Thoracic aorta (tissue), 2 donors: ENCODE measurements at places on chromosomes 4 and X. TPM values are rescaled to one million over a fixed set of nuclear protein-coding genes. Genes with fewer than 3 reads are reported as not detected.

- no peak overlapping the region for H3K4me3 ChIP-seq
- DNase-seq = no peak
- H3K27ac ChIP-seq = no peak overlapping the region
- no peaks in the 10 kb centered on the region for H3K36me3 ChIP-seq
- no peaks in the 10 kb centered on the region for H3K27me3 ChIP-seq
These were observed 111.2 kb downstream of the PPP3CA start for GRCh38 chr4:101236097-101236496.

- H3K4me3 ChIP-seq = no peak overlapping the region
- no peaks in the 10 kb centered on the region for H3K4me1 ChIP-seq
- no peaks in the 10 kb centered on the region for H3K27me3 ChIP-seq
- no peak overlapping the region for H3K27ac ChIP-seq
These were observed 2.9 kb downstream of the CXCL8 start for GRCh38 chr4:73743281-73743680.

IL21 gene
- not detected for total RNA-seq

SSX4 gene
- total RNA-seq = not detected

DNA sequence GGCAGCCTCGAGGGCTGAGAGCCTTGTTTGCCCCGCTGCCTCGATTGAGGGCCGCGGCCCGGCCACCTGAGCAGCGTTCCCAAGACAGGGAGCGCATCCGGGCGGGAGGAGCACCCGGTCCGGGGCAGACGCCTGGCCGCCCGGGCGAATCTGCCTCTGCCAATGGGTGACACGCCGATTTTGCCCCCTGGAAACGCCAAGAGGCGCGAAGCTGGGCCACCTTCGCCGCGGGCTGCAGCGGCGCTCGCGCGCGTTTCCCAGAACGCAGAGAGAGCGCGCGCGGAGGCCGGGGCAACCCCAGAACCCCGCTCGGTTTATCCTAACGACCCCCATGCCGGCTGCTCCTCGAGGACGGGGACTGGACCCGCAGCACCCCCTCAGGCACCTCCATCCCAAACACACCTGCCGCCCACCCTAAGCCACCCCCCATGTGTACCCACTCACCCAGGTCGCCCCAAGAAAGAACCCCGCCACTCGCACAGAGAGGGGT lies 575 bp downstream of the MAP7D2 start:
- DNase-seq = no peak
- no peaks in the 10 kb centered on the region for H3K27me3 ChIP-seq
- no peaks in the 10 kb centered on the region for H3K4me1 ChIP-seq
- no peaks in the 10 kb centered on the region for H3K36me3 ChIP-seq
- H3K27ac ChIP-seq = no peak overlapping the region

TCEANC gene
- 2.6 TPM for total RNA-seq

TCEAL6 gene
- not detected for total RNA-seq

GRCh38 chrX:17527135-17527701 lies 152.2 kb downstream of the NHS start:
- H3K27me3 ChIP-seq = no peaks in the 10 kb centered on the region
- peak overlapping the region; percentile 20 for H3K4me3 ChIP-seq
- H3K27ac ChIP-seq = no peak overlapping the region
- DNase-seq = no peak
- peaks cover 7% of the 10 kb centered on the region for H3K4me1 ChIP-seq

CXCL1 gene
- total RNA-seq = 8.7 TPM

GRCh38 chr4:74567981-74568380 lies 123.0 kb downstream of the AREG start:
- no peak overlapping the region for H3K4me3 ChIP-seq
- H3K27ac ChIP-seq = no peak overlapping the region
- no peaks in the 10 kb centered on the region for H3K27me3 ChIP-seq

DNA sequence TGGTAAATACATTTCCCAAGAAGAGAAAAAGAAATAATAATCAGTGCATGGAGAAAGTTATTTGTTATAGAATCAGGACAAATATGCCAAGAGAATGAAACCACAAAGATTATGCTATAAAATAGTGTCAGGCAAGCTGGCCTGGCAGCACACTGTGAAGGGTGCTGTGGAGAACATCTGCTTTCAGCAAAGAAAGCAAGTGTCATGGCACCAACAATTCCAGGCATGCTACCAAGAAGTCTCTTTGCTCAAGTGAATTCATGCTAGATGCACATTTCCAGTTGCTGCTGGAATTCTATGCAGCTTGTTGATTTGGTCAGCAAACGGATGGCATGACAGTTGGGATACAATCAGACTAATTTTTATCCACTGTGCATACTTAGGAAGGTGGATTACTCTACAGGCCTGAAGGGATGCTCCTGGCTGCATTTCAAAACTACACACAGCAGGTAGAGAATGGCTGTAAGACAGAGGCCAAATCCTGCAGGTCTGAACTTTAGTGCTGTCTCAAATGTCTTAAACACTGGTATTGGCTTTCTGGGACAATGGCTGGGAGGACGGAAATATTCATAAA lies 154.6 kb upstream of the FAT1 start:
- no peak overlapping the region for H3K27ac ChIP-seq
- no peak for DNase-seq
- H3K27me3 ChIP-seq = no peaks in the 10 kb centered on the region
- H3K4me3 ChIP-seq = no peak overlapping the region
- H3K36me3 ChIP-seq = no peaks in the 10 kb centered on the region
- no peaks in the 10 kb centered on the region for H3K4me1 ChIP-seq

DCAF8L2 gene
- total RNA-seq = not detected

OTUD6A gene
- not detected for total RNA-seq

SUPT20HL1 gene
- not detected for total RNA-seq

GPRASP3 gene
- total RNA-seq = 7.0 TPM

DNA sequence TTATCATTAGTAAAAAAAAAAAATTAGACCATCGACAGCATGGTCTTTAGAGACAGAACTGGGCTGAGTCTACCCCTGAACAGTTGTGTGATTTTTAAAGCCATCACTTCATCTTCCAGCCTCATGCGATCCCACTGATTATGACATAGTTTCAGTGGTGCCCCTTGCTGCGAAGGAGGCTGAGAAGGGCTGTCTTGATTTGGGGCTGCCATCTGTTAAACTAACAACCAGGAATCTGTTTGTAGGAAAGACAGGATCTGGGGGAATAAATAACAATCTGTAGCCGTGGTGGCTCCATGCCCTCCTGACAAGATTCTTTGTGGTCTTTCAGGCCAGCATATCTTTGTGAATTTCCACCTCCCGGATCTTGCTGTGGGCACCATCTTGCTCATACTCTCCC lies 17.1 kb downstream of the SLC34A2 start:
- no peaks in the 10 kb centered on the region for H3K36me3 ChIP-seq
- no peaks in the 10 kb centered on the region for H3K27me3 ChIP-seq
- DNase-seq = no peak
- H3K4me3 ChIP-seq = no peak overlapping the region
- H3K4me1 ChIP-seq = no peaks in the 10 kb centered on the region

- H3K27me3 ChIP-seq = no peaks in the 10 kb centered on the region
- H3K4me1 ChIP-seq = no peaks in the 10 kb centered on the region
- no peak for DNase-seq
These were observed 344.4 kb downstream of the NR3C2 start for GRCh38 chr4:148097801-148098200.

LONRF3 gene
- total RNA-seq = 8.5 TPM

- H3K36me3 ChIP-seq = no peaks in the 10 kb centered on the region
- DNase-seq = no peak
- H3K4me3 ChIP-seq = no peak overlapping the region
- no peak overlapping the region for H3K27ac ChIP-seq
- peaks cover 19% of the 10 kb centered on the region for H3K4me1 ChIP-seq
- no peaks in the 10 kb centered on the region for H3K27me3 ChIP-seq
These were observed 51.6 kb downstream of the MAML3 start for GRCh38 chr4:140102421-140102820.

RENBP gene
- total RNA-seq = 11.2 TPM

DNA sequence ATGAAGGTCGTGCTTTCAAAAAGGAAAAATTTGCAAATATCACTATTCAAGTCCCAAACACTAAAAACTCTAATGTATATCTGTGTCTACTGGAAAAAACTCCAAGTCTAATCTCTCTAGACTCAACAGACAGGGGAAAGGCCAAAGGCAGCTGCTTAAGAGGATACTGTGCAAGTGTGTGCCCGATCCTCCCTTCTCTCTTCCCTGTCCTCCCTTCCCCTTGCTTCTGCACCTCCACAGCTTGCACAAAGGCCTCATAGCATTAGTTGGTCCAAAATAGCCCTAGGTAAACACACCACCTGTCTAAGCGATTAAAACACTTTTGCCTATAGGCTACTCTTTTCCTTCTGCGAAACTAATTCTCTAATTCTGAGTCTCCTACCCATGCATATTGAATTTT lies 10.6 kb downstream of the C4orf54 start:
- DNase-seq = no peak
- no peaks in the 10 kb centered on the region for H3K36me3 ChIP-seq
- H3K4me1 ChIP-seq = peaks cover 7% of the 10 kb centered on the region
- H3K4me3 ChIP-seq = no peak overlapping the region
- no peak overlapping the region for H3K27ac ChIP-seq

DNA sequence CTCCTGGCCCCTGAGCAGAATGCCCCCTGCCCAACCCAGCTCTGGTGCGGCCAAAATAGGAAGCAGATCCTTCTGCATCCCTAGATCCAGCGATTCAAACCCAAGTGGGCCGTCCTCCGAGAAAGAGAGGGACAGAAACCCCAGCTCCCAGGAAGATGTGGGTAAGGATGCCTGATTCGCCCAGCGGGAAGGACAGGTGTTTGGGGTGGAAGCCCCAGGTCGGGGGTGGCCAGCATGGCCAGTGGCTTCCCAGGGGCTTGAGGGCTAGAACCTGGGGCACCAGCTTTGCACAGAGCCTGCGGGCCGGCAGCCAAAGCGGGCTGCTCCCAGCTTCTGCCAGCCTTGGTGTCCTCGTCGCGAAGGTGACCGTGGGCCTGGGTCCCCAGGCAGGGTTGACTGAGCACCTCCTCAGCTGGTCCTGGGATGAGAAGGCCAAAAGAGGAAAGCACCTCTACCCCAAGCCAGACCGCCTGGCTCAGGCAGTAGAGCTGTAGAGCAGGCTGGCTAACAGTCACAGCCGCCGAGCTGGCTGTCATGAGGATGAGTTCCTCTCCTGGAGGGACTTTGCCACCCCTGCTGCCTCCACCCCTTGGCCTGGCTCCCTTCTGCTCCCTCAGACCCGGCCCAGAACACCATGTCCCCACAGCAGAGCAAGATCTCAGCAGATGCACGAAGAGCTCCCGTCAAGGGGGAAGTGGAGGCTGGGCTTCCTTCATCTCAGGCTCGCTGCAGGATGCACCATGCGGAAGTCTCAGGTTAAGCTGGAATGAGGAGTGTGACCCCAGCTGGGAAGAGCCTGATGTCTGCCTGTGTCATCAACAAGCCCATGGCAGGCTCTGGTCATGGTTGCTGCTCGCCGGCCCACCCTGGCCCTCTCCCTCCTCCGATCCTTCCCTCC lies 59.9 kb downstream of the CPZ start:
- no peaks in the 10 kb centered on the region for H3K27me3 ChIP-seq
- no peak overlapping the region for H3K27ac ChIP-seq
- H3K36me3 ChIP-seq = no peaks in the 10 kb centered on the region
- no peak for DNase-seq
- H3K4me1 ChIP-seq = no peaks in the 10 kb centered on the region
- no peak overlapping the region for H3K4me3 ChIP-seq

DNA sequence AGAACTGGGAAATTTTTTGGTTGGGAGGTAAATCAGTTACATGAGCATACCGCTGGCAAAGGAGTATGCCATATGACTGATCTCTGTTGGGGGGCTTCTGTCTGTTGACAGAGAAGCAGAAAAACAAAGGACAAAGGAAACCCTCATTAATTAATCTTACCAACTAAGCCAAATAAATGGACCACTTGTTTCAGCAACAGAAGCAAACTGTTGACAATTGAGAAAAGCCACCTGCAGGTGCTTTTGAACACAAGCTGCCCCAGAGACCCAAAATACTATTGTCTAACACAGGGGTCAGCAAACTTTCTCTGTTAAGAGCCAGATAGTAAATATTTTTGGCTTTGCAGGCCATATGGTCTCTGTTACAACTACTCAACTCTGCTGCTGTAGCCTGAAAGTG lies 7.0 kb upstream of the FRYL start:
- no peak overlapping the region for H3K27ac ChIP-seq
- no peak overlapping the region for H3K4me3 ChIP-seq
- H3K36me3 ChIP-seq = no peaks in the 10 kb centered on the region
- H3K27me3 ChIP-seq = no peaks in the 10 kb centered on the region
- DNase-seq = no peak
- H3K4me1 ChIP-seq = peaks cover 6% of the 10 kb centered on the region

MAGEA8 gene
- not detected for total RNA-seq

GRCh38 chr4:924107-925096 lies 7.7 kb downstream of the GAK start:
- no peak overlapping the region for H3K27ac ChIP-seq
- no peaks in the 10 kb centered on the region for H3K36me3 ChIP-seq
- no peak overlapping the region for H3K4me3 ChIP-seq
- no peaks in the 10 kb centered on the region for H3K27me3 ChIP-seq
- H3K4me1 ChIP-seq = peaks cover 12% of the 10 kb centered on the region

- no peaks in the 10 kb centered on the region for H3K4me1 ChIP-seq
- no peak overlapping the region for H3K4me3 ChIP-seq
- H3K27me3 ChIP-seq = no peaks in the 10 kb centered on the region
- peaks cover 36% of the 10 kb centered on the region for H3K36me3 ChIP-seq
- H3K27ac ChIP-seq = no peak overlapping the region
These were observed 11.1 kb downstream of the MAEA start for GRCh38 chr4:1300466-1301455.

DNA sequence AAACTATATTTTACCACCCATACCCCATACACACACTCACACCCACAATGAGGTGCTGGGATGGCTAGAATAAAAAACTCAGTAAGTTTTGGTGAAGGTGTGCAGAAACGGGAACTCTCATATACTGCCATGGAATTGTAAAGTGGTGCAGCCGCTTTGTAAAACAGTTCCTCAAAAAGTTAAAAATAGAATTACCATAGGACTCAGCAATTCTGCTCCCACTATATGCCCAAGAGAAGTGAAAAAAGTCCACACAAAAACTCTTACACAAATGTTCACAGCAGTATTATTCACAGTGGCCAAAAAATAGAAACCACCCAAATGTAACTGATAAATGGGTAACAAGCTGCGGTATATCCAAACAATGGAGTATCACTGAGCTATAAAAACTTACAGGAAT lies 6.5 kb downstream of the CENPU start:
- H3K4me3 ChIP-seq = no peak overlapping the region
- DNase-seq = no peak
- H3K4me1 ChIP-seq = no peaks in the 10 kb centered on the region
- no peaks in the 10 kb centered on the region for H3K36me3 ChIP-seq
- H3K27me3 ChIP-seq = no peaks in the 10 kb centered on the region

DNA sequence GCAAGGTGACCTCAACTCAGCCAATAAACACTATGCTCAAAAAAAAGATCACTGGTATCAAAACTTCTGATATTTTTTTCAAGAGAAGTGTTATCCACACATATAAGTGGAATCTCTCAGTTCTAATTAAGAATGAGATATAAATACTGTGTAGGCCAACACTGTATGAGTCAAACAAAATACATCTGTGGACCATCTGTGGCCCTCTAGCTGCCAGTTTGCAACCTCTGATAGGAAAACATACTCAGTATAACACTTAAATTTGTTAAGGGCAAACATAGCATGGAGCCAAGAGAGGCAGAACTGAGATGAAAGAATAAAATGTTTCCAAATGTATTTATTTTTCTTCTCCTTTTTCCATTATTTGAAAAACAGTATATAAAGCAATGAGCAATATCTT lies 377.3 kb downstream of the ARAP2 start:
- no peaks in the 10 kb centered on the region for H3K36me3 ChIP-seq
- no peak for DNase-seq
- H3K4me3 ChIP-seq = no peak overlapping the region
- no peaks in the 10 kb centered on the region for H3K27me3 ChIP-seq
- H3K4me1 ChIP-seq = no peaks in the 10 kb centered on the region
- no peak overlapping the region for H3K27ac ChIP-seq
